ENCODE measurements at places on chromosomes 3 and 15. TPM values are rescaled to one million over a fixed set of nuclear protein-coding genes. Genes with fewer than 3 reads are reported as not detected.
A peak's percentile ranks its signal among the peaks of the same experiment; 100 is the strongest.

GRCh38 chr15:70262591-70263274, 165.0 kb upstream of the TLE3 start:
- DNase-seq, result no peak

DNA sequence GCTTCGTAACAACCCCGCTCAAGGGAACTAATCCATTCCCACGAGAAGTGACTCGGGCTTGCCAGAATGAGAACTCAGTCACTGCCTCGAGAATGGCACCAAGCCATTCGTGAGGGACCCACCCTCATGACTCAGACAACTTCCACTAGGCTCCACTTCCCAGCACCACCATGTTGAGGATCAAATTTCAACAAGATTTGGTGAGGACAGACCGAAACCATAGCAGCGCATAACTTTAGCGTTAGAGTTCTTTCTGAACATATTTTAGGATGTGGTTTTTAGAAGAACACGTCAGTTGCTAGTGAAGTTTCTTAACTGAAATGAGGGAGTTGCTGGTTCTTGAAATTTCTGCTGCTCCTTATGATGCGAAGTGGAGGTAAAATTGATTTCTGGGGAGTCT, 13.5 kb downstream of the PTPRG start:
- DNase-seq, result no peak

GRCh38 chr3:124888482-124889441, 1.6 kb upstream of the ITGB5 start:
- no peak for DNase-seq

DNA sequence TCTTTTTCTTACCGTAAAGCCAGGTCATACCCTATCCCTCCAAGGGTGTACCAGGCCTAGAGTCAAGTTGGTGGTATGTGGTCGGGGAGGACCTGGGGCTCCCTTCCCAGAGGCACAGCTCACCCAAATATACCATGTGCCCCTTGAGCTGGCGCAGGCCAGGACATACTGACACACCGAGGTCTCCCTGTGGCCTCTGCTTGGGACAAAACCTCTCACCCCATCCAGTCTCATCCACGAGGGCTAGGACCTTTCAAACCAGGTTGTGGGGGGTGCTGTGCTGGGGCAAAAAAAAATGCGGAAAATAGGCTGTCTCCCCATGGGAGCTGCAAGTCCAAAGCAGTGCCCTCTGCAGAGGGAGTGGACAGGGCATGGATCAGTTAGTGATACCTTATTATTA, 22.8 kb downstream of the PTH1R start:
- DNase-seq, result no peak

GRCh38 chr3:107670986-107671385, 148.2 kb downstream of the BBX start:
- DNase-seq, result no peak

- no peak for DNase-seq
Measured at GRCh38 chr15:73464602-73465001, 21.6 kb downstream of the REC114 start.

DNA sequence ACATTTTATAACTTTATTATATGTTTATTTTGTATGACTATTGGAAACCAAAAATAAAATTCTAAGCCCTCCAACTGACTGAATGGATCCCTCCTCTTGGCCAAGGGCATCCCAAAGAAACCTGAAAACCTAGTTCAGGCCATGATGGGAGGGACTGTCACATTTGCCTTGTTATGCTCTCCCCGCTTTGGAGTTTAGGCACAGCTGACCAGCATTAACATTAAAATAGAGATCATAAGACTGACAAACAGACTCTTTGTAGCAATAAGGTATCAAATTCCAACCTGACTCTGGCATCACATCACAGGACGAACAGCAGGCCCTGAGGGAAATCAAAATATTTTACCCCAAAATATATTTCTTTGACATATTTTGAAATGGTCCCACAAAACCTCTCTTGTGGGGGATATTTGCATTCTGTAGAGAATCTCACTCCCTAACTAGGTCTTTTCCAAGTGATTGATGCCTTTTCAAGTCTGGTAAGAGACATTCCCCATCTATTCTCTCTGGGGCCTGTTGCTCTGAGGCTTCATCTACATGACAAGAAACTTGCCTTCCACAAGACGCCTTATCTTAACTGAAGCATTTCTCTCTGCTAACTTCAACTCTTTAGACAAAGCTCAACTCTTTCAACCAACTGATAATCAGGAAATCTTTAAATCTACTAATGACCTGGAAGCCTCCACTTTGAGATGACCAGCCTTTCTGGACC, 81.8 kb upstream of the PRR23E start:
- no peak for DNase-seq

- no peak for DNase-seq
Measured at GRCh38 chr3:107106316-107106715, 270.9 kb upstream of the CCDC54 start.

- DNase-seq, result no peak
Measured at GRCh38 chr3:150372320-150372719, 35.8 kb upstream of the TSC22D2 start.

DNA sequence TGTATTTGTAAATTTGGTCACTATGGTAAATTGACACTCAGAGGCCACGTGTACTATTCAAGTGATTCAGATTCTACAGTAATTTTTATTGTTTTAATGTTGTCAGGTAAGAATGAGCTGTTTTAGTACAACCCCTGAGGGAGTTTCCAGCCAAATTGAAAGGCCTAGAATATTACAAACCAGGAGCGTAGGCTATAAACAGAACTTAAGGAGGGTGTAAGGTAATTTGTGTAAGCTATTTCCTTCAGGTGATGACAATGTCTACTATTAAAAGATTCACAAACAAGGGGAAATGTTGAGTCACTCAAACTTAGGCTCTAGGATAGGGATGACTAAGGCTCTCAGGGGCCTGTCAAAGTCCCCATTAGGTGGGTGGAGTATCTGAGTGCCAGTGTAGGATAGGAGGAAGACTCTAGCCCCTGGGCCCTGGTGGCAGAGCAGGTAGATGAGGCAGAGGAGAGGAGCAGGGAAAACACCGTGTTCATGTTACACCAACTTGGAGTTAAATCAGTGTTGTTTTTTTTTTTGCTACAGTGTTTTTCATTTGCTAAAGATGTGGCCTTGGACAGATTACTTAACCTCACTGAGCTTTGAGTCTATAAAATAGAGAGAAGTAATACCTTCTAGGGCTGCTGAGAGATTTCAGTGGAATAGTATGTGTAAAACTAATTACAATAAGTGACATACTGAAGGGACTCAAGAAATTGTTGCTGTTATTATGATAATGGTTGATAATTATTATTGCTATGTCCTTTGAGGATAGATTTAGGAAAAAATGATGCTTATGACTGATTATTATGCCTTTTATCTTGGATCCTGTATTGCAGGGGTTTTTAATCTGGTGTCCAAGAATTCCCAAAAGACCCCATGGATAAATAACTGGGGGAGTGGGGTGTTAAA, 10.3 kb downstream of the TM4SF1 start:
- DNase-seq, result no peak

DNA sequence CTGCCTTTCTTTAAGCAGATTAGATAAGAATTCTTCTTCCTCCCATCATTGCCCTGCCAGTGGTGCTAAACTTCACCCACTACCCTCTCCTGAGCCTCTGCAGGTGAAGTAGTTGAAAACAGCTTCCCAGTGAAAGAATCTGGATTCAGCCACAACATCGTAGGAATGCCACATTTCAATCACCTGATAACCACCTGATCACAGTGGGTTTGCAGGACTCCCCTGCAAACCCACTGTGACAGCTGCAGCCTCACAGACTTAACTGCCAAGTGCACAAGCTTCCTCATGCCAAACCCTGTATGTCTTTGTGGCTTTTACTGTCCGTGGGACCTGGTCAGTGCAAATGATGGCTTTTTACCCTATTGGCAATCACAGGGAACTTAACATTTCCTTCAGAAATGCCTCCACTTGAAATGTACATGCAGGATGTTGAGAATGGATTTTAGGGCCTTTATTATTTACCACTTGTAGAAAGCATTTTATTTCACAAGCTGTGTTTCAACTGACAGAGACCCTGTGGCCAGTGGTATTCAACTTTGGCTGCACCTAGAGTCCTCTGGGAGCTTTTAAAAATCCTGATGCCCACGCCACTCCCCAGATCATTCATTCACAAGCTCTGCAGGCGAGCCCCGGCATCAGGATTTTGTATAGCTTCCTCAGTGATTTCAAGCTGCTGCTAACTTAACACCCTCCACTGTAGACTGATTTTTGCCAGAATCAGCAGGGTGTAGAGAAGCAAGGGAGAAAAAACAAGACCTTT, 49.1 kb downstream of the OXNAD1 start:
- no peak for DNase-seq

- DNase-seq, result no peak
Measured at GRCh38 chr3:32447865-32448400, 54.7 kb downstream of the CMTM6 start.

DNA sequence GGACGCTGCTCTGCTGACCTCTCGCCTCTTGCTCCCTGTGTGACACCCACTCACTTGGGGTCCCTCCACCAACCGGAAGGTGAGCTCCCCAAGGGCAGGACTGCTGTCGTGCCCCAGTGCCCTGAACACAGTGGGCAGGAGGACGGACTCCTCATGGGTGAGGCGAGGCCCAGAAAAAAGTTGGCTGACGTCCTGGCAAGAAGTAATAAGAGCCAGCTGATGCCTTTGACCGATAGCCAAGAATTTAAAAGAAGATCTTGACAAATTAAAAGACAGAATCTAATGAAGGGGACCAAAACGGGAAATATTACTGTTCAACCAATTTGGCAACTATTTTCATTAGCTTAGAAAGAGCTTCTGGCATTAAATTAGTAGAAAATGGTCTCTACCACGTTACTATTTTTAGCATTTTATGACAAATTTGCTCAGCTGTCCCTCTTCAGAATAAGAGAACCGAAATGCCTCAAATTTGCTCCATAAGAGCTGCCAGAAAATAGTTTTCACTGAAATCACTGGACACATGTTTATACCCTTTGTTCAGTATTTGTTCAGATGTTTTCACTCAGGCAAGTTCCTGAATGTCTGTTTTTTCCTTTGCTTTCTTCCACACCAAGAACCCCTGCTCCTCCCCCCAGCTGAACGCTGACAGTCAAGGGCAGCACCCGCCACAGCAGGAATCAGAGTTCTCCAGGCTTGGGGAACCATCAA, 60.5 kb downstream of the XXYLT1 start:
- peak; percentile 27 for DNase-seq

DNA sequence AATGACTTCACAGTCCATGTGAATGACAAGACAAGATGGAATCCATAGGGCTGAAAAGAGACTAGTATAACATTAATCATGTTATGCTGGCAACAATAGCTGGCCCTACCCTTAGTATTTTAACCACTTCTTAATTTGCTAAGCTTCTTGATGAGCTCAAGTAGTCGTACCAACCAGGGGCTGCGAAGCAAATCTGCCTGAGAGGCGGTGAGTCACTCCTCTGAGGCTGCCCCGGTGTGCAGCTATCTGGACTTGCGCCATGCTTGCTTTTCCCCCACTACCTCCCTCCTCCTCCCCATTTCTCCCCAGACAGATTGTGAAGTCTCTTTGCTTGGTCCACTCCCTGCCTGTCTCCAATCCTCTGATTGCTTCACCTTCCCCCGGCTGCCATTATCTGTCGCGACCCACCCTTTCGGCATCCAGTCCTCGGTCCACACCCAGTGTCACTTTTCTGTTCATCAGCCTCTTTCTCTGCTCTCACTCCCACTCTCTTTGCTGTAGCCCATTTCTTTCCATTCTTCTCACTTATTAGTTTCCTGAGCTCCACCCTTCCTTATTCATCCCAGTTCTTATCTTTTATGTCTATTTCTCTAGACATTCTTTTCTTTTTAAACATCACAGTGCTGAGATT, 42.7 kb downstream of the DUT start:
- no peak for DNase-seq

- DNase-seq, result no peak
Measured at GRCh38 chr3:4693620-4694019, 200.5 kb downstream of the ITPR1 start.

DNA sequence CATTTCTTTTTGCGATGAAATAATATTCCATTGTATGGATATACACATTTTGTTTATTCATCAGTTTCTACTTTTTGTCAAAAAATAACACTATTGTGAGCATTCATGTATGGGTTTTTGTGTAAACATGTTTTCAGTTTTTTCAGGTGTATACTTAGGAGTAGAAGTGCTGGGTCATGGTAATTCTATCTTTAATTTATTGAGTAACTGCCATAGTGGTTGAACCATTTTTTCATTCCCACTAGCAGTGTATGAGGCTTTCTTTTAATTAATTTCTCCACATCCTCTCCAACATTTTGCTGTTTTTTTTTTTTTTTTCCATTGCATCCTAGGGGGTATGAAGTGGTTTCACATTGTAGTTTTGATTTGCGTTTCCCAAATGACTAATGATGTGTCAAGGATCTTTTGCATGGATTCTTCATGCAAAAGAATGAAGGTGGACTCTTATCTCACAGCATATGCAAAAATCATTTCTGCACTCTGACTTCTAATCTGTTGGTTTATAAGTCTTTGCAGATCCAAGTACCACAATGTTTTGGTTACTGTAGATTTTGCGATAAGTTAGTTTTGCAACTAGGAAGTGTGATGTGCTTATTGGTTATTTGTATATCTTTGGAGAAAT, 12.6 kb downstream of the ATP2C1 start:
- DNase-seq, result no peak

DNA sequence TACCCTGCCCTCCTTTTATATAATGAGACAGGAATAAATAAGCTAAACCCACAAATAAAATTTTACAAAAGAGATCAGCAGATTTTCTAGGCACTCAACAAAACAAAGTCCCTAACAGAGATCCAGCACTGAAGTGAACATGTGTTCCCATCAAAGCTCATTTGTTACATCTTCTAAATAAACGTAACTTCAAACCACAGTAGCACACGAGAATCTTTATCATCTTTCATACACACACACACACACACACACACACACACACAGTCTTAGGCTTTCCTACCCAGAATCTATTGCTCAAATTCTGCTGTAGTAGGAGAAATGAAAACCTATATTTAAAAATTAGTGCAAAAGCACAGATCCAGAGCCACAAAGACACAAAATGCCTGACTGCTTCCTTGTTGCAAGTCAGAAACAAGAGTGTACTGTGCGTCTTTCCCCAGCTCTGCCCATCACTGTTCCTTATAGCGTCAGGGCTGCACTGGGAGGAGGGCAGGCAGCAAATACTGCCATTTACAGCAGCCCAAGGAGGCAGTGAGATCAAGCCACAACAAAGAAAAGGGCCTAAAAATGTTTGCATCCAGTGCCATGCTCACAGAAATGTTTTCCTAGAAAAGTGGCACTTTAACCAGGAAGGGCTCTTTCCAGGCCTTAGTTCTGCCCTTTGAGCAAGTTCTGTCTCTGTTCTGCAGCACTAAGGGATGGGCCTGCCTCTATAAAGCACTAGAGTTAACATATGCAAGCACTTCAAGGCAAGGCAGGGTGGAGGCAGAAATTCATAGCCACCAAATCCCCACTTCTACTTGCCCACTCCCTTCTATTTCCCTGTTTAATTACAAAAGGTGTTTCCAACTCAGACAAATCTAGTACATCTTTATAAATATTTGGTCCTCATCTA, 6.0 kb downstream of the IP6K1 start:
- DNase-seq, result peak; percentile 33

GRCh38 chr15:72754096-72754495, 29.5 kb downstream of the ADPGK start:
- DNase-seq, result peak; percentile 37

Gene TM6SF1
- total RNA-seq, result 22.5 TPM

Gene SLC35G2
- total RNA-seq, result 18.6 TPM

Gene PAQR5
- 3.0 TPM for total RNA-seq

Gene ACAN
- 2.1 TPM for total RNA-seq

Gene C2CD4A
- total RNA-seq, result 0.53 TPM

Gene ASB14
- not detected for total RNA-seq

Gene TARS3
- total RNA-seq, result 43.6 TPM

Gene VWA5B2
- total RNA-seq, result 31.9 TPM

Gene ECE2
- 26.5 TPM for total RNA-seq

Gene CTXND1
- total RNA-seq, result 5.0 TPM

Gene IGDCC3
- total RNA-seq, result 3.2 TPM
